ENCODE measurements at places on chromosomes 3 and 15.

DNA sequence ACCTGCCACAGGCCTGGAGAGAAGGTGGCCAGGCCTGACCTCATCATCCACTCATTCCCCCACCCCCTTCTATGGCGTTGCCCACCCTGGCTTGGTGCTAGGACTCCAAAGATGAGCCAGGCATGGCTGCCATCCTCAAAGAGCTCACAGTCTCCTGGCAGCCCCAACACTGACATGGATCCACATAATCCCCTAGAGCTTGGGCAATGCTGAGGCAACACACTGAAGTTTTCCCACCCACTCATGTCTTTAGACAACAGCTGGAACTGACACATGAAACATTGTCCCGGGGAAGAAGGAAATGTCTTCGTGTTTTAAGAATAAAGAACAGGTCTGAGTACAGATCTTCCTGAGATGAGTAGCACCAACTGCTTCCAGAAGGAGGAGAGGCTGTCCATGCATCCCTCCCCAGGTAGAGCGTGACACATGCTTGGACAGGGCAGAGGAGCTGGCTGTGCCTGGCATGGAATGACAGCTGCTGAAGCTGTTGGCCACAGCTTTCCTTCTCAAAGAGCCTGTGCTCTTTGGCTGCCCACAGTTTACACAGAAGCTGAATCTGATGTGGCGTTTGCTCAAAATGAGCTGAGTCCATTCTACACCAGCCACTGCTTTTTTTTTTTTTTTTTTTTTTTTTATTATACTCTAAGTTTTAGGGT lies 70.1 kb downstream of the HOMER2 start:
- DNase-seq: no peak

- DNase-seq: no peak
Measured at GRCh38 chr15:80822256-80822655, 43.1 kb downstream of the CEMIP start.

- DNase-seq: no peak
Measured at GRCh38 chr3:137988982-137989381, 21.0 kb upstream of the CLDN18 start.

- peak; percentile 16 for DNase-seq
Measured at GRCh38 chr3:173529062-173529711, 131.6 kb downstream of the NLGN1 start.

- peak; percentile 54 for DNase-seq
Measured at GRCh38 chr3:59572106-59572505, 522.3 kb upstream of the CFAP20DC start.

DNA sequence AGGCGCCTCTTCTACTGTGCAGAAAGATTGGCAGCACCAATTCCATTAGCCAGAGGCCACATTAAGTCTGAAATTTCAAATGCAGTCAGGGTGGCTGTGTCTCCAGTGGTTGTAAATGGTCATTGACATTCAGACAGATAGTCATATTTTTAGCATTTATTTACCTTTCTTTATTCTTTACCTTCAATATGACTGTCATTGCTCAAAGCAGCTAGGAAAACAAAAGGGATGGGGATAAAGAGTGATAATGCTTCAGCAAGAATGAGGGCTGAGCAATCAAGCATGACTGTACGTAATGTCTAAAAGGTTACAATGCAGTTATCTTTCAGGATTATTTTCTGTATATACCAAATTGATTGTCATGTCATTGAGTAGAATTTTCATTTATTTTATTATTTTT lies 360.4 kb downstream of the EFHB start:
- DNase-seq: no peak

GRCh38 chr3:131912255-131912654 lies 122.6 kb downstream of the CPNE4 start:
- no peak for DNase-seq

All from GM23248 (cell line).